ENCODE measurements at places on chromosomes 1 and 21.

- H3K36me3 ChIP-seq = no peaks in the 10 kb centered on the region
- peak overlapping the region; percentile 62 for H3K4me3 ChIP-seq
- no peaks in the 10 kb centered on the region for H3K27me3 ChIP-seq
- no peak overlapping the region for H3K27ac ChIP-seq
These were observed 979 bp downstream of the PIGM start for GRCh38 chr1:160030657-160031364.

GRCh38 chr1:43835082-43836021 lies 98.2 kb upstream of the ARTN start:
- peaks cover 17% of the 10 kb centered on the region for H3K36me3 ChIP-seq
- peak; percentile 53 for DNase-seq
- peak overlapping the region; percentile 77 for H3K27ac ChIP-seq
- no peaks in the 10 kb centered on the region for H3K27me3 ChIP-seq
- no peak overlapping the region for H3K4me3 ChIP-seq

GRCh38 chr1:47842228-47842919 lies 154.8 kb downstream of the TRABD2B start:
- no peak for DNase-seq
- no peaks in the 10 kb centered on the region for H3K4me1 ChIP-seq

GRCh38 chr1:234533034-234533891 lies 54.3 kb upstream of the TARBP1 start:
- no peak overlapping the region for H3K4me3 ChIP-seq
- peak overlapping the region; percentile 91 for H3K27ac ChIP-seq
- H3K4me1 ChIP-seq = peaks cover 67% of the 10 kb centered on the region
- H3K27me3 ChIP-seq = no peaks in the 10 kb centered on the region
- no peak for DNase-seq

- no peak overlapping the region for H3K27ac ChIP-seq
- no peaks in the 10 kb centered on the region for H3K27me3 ChIP-seq
- H3K36me3 ChIP-seq = no peaks in the 10 kb centered on the region
- no peak for DNase-seq
- no peak overlapping the region for H3K4me3 ChIP-seq
- H3K4me1 ChIP-seq = no peaks in the 10 kb centered on the region
These were observed 48.5 kb downstream of the OPRD1 start for GRCh38 chr1:28860332-28861073.

DNA sequence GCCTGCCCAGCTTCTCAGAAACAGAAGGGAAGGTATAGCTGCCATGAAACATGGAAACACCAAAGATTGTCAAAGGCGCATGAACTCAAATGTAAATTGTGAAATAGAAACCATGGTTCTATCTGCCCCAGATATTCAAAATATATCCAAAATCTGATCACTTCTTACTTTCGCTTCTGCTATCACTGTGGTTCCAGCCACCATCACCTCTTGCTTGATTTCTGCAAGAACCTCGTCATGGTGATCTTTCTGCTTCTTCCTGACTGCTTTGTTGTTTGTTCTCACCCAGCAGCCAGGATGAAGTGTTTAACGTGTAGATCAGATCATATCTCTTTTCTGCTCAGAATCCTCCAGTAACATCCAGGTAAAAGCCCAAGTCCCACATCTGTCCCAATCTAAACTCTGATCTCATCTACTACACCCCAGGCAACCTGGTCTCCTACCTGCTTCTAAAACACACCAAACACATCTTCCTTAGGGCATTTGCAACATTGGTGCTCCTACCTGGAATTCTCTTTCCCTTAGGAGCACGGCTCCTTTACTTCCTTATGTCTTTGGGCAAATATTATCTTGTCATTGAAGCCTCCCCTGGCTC lies 10.5 kb upstream of the LMO4 start:
- no peak overlapping the region for H3K4me3 ChIP-seq
- no peak for DNase-seq
- H3K4me1 ChIP-seq = no peaks in the 10 kb centered on the region
- H3K27ac ChIP-seq = no peak overlapping the region
- H3K36me3 ChIP-seq = no peaks in the 10 kb centered on the region
- no peaks in the 10 kb centered on the region for H3K27me3 ChIP-seq

DNA sequence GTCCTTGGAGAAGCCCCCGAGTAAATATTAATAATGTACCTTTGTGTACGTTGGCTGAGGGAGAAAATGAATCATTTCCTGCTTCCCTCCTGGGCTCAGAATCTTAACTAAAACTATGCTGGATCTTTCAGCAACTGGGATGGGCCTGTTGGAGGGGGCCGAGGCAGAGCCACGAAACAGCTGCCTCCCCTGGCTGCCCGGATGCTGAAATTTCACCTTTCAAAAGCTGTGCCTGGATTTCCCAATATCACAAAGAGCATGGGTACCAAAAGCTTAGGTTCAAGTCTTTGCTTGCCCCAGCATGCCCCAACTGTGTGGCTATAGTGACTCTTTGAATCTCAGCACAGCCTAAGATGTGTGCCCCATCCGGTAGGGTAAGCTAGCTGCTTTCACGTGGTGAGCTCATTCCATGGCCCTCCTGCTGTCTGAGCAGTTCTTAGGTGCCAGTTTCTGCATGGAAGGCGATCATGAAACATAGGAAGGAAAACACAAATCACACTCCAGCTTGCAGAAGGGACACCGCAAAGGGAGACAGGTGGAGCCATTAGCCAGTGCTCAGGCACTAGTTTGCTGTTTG lies 473.5 kb downstream of the PTPRU start:
- H3K27me3 ChIP-seq = no peaks in the 10 kb centered on the region
- no peaks in the 10 kb centered on the region for H3K4me1 ChIP-seq
- DNase-seq = no peak
- H3K4me3 ChIP-seq = no peak overlapping the region
- no peaks in the 10 kb centered on the region for H3K36me3 ChIP-seq

- H3K36me3 ChIP-seq = no peaks in the 10 kb centered on the region
- peaks cover 21% of the 10 kb centered on the region for H3K27me3 ChIP-seq
- H3K4me1 ChIP-seq = no peaks in the 10 kb centered on the region
- DNase-seq = peak; percentile 63
These were observed 5.6 kb upstream of the S100A7 start for GRCh38 chr1:153465811-153466636.

DNA sequence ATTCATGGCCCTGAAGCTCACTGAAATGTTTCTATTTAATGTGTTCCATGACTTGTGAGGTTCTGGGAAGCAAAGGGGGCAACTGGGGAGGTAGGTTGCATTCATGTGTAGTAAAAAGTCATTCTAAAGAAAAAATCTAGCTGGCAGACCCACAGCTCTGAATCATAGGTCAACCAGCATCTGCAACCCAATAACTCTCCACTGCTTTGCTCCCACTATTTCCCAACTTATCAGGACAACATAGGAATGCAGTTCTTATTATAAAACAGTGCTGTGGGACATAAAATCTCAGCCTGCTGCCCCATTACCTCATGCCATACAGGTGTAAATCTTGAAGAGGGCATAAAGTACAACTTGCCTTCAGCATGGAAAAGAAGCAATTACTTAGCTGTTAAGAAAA lies 576.1 kb upstream of the PTBP2 start:
- no peak overlapping the region for H3K4me3 ChIP-seq
- DNase-seq = no peak
- no peak overlapping the region for H3K27ac ChIP-seq
- no peaks in the 10 kb centered on the region for H3K36me3 ChIP-seq

GRCh38 chr1:77847621-77848080 lies 40.8 kb upstream of the NEXN start:
- no peak for DNase-seq
- no peaks in the 10 kb centered on the region for H3K4me1 ChIP-seq
- H3K4me3 ChIP-seq = no peak overlapping the region
- H3K27ac ChIP-seq = no peak overlapping the region

GRCh38 chr1:186864296-186864695 lies 35.5 kb downstream of the PLA2G4A start:
- DNase-seq = no peak
- H3K4me3 ChIP-seq = no peak overlapping the region
- no peaks in the 10 kb centered on the region for H3K4me1 ChIP-seq
- no peak overlapping the region for H3K27ac ChIP-seq

DNA sequence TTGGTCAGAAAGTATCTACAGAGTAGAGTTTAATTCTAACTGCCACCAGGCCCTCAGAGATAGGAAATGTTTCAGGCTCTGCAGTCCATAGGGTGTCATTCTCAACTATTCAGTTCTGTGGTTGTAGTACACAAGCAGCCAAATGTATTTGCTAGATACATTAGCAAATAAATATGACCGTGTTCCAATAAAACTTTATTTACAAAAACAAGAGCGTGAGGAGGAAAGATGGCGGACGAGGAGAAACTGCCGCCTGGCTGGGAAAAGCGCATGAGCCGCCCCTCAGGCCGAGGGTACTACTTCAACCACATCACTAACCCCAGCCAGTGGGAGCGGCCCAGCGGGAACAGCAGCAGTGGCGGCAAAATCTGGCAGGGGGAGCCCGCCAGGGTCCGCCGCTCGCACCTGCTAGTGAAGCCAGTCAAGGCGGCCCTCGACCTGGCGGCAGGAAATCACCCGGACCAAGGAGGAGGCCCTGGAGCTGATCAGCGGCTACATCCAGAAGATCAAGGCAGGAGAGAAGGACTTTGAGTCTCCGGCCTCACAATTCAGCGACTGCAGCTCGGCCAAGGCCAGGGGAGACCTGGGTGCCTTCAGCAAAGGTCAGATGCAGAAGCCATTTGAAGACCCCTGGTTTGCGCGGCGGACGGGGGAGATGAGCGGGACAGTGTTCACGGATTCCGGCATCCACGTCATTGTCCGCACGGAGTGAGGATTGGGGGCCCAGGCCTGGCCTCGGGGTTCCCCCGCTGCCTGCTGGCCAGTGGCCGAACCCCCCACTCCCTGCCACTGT lies 286.1 kb downstream of the LRRC40 start:
- no peak for DNase-seq
- H3K36me3 ChIP-seq = no peaks in the 10 kb centered on the region
- H3K4me3 ChIP-seq = no peak overlapping the region
- H3K27me3 ChIP-seq = no peaks in the 10 kb centered on the region
- no peaks in the 10 kb centered on the region for H3K4me1 ChIP-seq
- no peak overlapping the region for H3K27ac ChIP-seq

DNA sequence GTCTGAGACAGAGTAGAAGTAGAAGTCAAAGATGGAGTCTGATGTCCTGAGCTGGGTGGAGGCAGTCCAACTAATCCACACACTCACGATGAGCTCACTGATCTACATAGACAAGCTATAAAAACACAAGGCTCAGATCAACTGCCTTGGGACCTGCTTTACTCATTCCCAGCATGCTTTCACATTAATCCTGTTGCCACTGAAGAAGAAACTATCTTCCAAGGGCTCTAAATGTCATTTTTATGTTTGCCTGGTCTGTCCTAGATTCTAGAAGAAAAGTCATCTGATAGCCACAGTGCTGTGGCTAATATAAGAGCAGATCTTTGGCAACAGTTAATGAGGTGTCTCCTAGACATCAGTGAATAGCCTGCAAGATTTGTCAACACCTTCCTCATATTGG lies 522.7 kb downstream of the NUF2 start:
- no peak overlapping the region for H3K27ac ChIP-seq
- no peaks in the 10 kb centered on the region for H3K27me3 ChIP-seq
- H3K4me3 ChIP-seq = no peak overlapping the region
- H3K36me3 ChIP-seq = no peaks in the 10 kb centered on the region
- DNase-seq = no peak

DNA sequence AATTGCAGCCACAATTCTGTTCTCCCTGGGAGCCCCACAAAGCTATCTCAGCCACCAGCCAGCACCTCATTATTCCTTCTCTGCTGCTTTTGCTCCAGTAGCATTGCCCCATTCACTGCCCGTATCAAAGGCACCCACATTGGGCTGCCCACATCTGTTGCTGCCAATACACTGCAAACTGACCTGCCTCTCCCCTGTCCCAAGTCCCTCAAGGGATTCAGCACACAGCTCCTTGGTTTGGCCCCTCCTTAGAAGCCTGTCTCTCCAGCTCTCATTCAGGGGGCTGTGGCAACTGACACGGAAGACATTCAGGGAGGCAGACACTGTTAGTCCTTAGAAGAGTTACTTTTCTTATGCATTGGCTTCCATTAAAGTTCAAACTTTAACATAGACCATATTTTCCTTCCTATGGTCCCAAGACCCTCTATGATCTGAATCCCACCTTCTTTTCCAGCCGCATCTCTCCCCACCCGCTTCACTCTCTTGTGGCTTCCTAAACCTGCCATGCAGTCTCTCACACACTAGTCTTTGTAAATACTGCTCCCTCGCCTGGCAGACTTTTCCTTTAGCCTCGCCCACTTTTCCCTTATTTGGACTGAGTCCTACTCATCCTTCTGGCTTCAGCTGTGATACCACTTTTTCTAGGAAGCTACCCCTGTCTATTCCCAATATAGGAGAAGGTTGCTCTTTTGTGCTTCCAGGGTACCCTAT lies 19.3 kb upstream of the KLHDC8A start:
- H3K4me3 ChIP-seq = no peak overlapping the region
- H3K36me3 ChIP-seq = no peaks in the 10 kb centered on the region
- H3K27me3 ChIP-seq = no peaks in the 10 kb centered on the region
- H3K4me1 ChIP-seq = peaks cover 15% of the 10 kb centered on the region

- H3K27ac ChIP-seq = peak overlapping the region; percentile 64
- no peaks in the 10 kb centered on the region for H3K27me3 ChIP-seq
- no peak overlapping the region for H3K4me3 ChIP-seq
- no peak for DNase-seq
These were observed 7.0 kb downstream of the AKT3 start for GRCh38 chr1:243842978-243843511.

GRCh38 chr1:154788886-154789285 lies 81.2 kb downstream of the KCNN3 start:
- no peaks in the 10 kb centered on the region for H3K27me3 ChIP-seq
- no peak overlapping the region for H3K4me3 ChIP-seq
- no peak overlapping the region for H3K27ac ChIP-seq
- DNase-seq = no peak

DNA sequence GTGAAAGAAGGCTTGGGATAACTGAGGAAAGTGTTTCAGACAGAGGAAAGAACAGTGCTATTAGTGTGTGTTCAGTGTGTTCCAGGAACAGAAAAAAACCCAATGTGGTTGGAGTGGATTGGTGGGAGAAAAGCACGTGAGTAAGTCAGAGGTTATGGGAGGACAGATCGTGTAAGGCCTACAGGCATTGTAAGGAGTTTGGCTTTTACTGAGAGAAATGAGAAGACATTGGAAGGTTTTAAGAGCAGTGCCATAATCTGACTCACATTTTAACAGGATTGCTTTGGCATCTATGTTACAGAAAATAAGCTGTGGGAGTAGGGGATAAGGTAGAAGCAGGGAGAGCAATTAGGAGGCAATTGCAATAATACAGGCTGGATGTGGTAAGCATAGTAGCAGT lies 4.8 kb downstream of the ARPC5 start:
- peak overlapping the region; percentile 90 for H3K4me3 ChIP-seq
- no peak overlapping the region for H3K27ac ChIP-seq
- H3K36me3 ChIP-seq = peaks cover 67% of the 10 kb centered on the region
- H3K4me1 ChIP-seq = peaks cover 38% of the 10 kb centered on the region

DNA sequence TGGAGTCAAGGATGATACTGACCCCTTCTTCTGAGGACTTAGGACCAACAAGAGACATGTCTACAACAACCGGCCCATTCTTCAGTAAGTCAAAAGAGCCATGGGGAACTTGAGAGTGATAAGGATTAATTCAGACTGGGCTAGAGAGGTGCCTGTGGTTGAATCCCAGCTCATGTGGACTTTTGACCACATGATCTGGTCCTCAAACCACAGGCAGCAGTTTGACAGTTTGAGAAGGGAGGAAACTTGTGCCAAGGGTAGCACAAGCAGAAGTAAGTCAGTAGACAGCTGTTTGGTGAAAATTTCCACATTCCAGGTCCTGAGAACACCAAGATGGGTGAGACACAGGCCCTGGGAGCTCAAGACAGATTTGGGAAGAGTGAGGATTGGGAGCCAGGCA lies 19.8 kb downstream of the SH3BP5L start:
- DNase-seq = no peak
- peak overlapping the region; percentile 90 for H3K27ac ChIP-seq
- H3K4me3 ChIP-seq = no peak overlapping the region

- peak; percentile 68 for DNase-seq
- peaks cover 21% of the 10 kb centered on the region for H3K4me1 ChIP-seq
- no peak overlapping the region for H3K4me3 ChIP-seq
- H3K27ac ChIP-seq = peak overlapping the region; percentile 85
These were observed 86.7 kb downstream of the GALNT2 start for GRCh38 chr1:230153641-230154296.

Measured in left lung (tissue), 14 donors.